Posterior cingulate gyrus (tissue), 11 donors: ENCODE measurements at places on chromosomes 11 and 22.

DNA sequence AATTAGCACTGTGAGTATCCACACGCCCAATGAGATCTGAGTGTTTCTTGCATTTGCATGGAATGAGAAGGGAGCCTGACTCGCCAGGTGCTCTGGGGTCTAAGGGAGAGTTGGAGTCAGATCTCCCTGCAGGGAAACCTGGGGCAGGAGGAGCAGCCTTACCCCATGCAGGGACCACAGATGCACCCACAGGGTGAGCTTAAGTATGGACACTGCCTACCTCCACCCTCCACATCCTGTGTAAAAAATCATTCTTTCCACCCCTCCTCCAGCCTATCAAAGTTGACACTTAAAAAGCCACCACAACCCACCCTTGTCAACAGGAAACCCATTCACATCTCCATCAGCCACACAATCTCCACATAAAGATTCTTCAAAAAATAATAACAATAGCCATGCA, 67.0 kb upstream of the IGLL5 start:
- DNase-seq = no peak

DNA sequence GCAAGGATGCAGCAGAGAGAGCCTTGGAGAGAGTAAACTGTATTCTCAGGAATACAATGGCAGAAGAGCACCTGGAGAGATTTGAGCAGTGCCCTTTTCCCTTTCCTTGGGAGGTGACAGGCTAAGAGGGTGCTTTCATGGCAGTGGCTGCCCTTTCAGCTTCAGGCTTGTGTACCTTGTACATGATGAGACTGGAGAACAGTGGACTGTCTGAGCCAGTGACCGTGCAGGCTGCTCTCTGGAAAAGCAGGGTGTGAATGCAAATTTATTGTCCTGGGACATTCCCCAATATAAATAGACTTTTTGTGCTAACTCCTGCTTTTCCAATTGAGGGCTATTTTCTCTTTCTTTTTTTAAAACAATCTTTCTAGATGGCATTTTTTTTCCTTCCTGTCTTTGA, 99.3 kb downstream of the TRIM44 start:
- no peak for DNase-seq

GRCh38 chr11:134760299-134760698, 348.3 kb upstream of the B3GAT1 start:
- DNase-seq = no peak

- no peak for DNase-seq
Measured at GRCh38 chr22:31613286-31613903, 48.6 kb downstream of the PISD start.
